ENCODE measurements at places on chromosomes 11 and 22. TPM values are rescaled to one million over a fixed set of nuclear protein-coding genes. Genes with fewer than 3 reads are reported as not detected.

Gene VPS51
- 252 TPM for total RNA-seq

Gene LRRC75B
- 19.0 TPM for total RNA-seq

Gene BTBD10
- 46.1 TPM for total RNA-seq

Gene OR4D9
- not detected for total RNA-seq

Gene GLYAT
- not detected for total RNA-seq

Gene ZNF74
- 19.4 TPM for total RNA-seq
